ENCODE measurements at places on chromosomes 5 and 9.

- DNase-seq = no peak
Measured at GRCh38 chr5:171845857-171846256, 60.2 kb downstream of the SMIM23 start.

GRCh38 chr9:36535107-36535506, 37.6 kb upstream of the MELK start:
- DNase-seq = no peak

DNA sequence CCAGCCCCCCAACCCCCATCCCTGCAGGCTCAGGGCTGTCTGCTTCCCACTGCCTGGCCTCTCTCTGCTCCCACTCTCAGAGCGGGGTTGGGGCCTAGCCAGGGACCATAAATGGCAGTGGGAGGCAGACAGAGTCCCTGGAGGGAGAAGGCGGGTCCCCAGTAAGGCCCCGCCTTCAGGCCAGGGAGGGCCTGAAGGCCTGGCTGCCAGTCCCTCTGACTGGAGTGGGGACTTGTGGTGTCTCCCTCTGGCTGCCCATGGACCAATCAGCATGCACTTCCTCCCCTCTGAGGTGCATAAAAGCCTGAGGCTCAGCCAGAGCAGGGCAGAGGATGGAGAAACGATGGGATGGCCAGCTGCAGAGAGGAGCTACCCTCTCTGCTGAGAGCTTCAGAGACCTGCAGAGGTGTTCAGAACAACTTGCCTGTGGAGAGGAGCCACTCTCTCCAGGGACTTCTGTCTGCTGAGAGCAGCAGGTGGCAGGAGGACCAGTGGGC, 2.7 kb upstream of the BTNL9 start:
- DNase-seq = no peak

DNA sequence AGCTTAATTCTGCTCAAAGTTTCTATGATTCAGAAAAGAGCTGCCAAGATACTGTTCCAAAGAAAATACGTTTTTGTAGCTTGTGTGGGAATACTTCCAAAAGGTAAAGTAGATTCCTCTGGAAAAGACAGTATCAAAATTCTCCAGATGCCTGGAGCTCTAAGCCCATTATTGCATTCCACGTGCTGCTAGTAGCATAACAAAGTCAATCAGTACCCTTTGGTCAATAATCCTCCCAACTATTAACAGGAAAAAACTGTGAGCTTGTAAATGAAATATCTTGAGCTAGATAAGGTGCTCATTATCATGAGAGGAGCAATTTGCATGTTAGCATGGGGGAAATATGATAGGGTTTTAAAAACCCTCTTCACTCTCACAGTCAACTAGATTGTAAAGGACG, 229.5 kb upstream of the TYRP1 start:
- no peak for DNase-seq

GRCh38 chr9:126678989-126679388, 65.3 kb downstream of the LMX1B start:
- DNase-seq = no peak

- DNase-seq = no peak
Measured at GRCh38 chr9:105459336-105459735, 11.5 kb downstream of the FSD1L start.

DNA sequence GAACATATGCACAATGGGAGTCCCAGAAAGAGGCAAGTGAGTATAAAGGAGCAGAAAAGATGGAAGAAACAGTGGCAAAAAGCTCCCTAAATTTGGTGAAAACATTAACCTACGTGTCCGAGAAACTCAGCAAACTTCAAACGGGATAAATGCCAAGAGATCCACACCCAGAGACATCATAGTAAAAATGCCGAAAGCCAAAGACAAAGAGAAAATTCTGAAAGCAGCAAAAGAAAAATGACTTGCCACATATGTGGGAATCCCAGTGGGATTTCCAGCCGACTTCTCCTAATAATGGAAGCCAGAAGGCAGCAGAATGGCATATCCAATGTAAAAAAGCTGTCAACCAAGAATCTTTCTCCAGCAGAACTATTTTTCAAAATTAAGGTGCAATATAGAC, 101.2 kb downstream of the ADAMTS2 start:
- no peak for DNase-seq

GRCh38 chr9:96599298-96599697, 20.3 kb downstream of the CDC14B start:
- no peak for DNase-seq

GRCh38 chr5:143126174-143127019, 277.1 kb downstream of the NR3C1 start:
- DNase-seq = no peak

DNA sequence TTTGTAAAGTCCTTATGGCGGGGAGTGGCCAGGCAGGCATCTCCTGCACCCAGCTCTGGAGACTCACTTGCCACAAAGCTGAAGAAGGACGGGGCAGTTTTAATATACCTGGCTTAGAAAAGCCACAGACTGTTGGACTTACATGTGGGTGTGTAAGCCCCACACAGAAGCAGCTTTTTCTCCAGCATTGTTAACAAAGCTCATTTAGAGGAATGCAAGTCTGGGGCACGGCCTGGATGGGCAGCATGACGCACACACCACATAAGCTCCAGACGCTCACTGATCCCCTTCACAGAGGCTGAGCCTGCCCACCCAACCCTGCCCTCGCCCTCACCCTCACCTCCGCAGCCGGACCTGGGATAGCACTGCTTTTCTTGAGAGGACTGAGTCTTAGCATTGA, 58.0 kb upstream of the PDE8B start:
- DNase-seq = no peak

- peak; percentile 52 for DNase-seq
Measured at GRCh38 chr9:116152390-116152789, 1.2 kb upstream of the PAPPA start.

GRCh38 chr9:134847138-134847537, 33.5 kb upstream of the FCN2 start:
- DNase-seq = no peak

GRCh38 chr5:52831786-52832511, 44.2 kb downstream of the ITGA1 start:
- no peak for DNase-seq

GRCh38 chr9:122107291-122107805, 14.2 kb upstream of the TTLL11 start:
- no peak for DNase-seq

DNA sequence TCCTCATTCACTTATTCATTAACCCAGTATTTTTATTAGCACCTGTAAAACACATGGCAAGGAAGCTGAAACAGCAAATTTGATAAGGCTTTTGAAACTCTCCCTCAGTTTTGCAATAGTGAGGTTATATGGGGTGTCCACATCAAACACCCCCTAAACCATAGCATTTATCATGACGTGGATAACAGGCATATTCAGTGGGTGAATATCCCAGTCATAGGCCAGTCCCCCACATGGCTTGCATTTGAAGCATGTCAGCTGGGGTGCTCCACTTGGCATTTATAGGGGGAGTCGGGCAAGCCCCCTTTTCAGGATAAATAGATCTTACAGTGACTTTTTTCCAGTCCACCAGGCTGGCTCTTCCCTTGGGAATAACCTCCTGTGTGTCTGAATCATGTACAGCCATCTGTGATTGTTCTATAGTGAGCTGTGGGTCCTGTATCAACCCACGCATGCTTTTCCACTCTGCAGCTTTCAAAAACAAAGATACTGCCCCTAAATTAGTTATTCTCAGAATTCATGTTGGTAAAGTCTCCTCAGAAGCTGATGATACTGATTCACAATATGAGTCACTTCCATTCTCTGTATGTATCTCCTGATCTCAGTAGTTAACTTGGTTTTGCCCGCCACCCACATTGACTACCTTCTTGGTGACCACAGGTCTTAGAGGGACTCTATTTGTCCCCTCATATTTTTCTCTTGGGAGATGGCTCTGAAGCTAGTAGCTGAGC, 84.4 kb upstream of the SPIN1 start:
- no peak for DNase-seq

GRCh38 chr9:11992866-11993265, 700.3 kb upstream of the TYRP1 start:
- DNase-seq = no peak

GRCh38 chr5:65805089-65805488, 83.1 kb downstream of the NLN start:
- DNase-seq = no peak

DNA sequence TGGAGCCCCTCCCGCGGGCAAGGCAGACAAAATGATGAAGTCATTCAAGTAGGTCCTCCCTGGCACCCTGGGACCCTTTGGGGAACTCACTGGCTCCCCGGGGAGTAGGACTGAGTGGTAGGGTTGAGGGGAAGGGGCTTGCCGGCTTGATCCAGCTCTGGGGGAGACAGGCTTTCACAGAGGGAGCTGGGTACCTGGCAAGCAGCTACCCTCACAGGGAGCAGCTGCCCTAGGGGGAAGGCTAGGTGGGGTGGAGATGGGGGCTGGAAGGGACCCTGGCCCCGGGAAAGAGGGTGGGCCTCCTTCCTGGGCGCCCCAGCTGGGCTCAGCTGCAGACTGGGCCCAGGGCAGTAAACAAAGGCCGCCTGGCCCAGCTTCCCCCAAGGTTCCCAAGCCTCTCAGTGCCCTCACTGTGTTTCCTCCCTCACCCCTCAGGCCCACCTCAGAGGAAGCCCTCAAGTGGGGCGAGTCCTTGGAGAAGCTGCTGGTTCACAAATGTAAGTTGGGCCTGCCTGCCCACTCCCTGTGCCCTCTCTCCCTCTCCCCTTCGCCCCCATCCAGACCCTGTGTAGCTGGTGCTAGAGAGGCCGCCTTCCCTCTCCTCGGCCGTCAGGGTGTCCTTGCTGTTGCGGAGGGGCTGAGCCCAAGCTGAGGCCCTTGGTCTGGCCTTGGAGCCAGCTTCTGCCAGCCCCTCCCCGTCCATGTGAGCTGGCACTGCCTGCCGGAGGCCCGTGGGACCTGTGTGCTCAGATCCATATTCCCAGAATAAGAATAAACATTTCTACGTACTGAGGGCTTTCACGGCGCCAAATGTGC, 131.2 kb downstream of the RGS3 start:
- DNase-seq = no peak

GRCh38 chr5:78573318-78573717, 75.3 kb downstream of the LHFPL2 start:
- DNase-seq = no peak
